ENCODE measurements at places on chromosomes 11 and 22. TPM values are rescaled to one million over a fixed set of nuclear protein-coding genes. Genes with fewer than 3 reads are reported as not detected.

Gene MEN1
- 9.9 TPM for polyA plus RNA-seq

Gene KCNE3
- 2.3 TPM for polyA plus RNA-seq

Gene LUZP2
- 0.46 TPM for polyA plus RNA-seq

Gene SYCE3
- polyA plus RNA-seq, result not detected

Gene MFNG
- 8.9 TPM for polyA plus RNA-seq

Gene DEFB131B
- not detected for polyA plus RNA-seq

Gene BTBD18
- not detected for polyA plus RNA-seq

Gene DDB1
- 59.0 TPM for polyA plus RNA-seq

Gene NXPE2
- 0.04 TPM for polyA plus RNA-seq

Gene IL17REL
- not detected for polyA plus RNA-seq

Gene LMO2
- polyA plus RNA-seq, result 10.7 TPM

Gene RTN4R
- 0.59 TPM for polyA plus RNA-seq

Gene ZNF215
- 0.15 TPM for polyA plus RNA-seq

Gene RTL10
- polyA plus RNA-seq, result 4.0 TPM

Gene CDC45
- 0.54 TPM for polyA plus RNA-seq
